K562 (cell line): ENCODE measurements at places on chromosomes 5 and 9. TPM values are rescaled to one million over a fixed set of nuclear protein-coding genes. Genes with fewer than 3 reads are reported as not detected.

TAF1L gene
- 0.01 and 0.05 TPM in 2 replicates for polyA plus RNA-seq

ANKDD1B gene
- 0.13 TPM in 1 of 2 replicates, not detected in the other for polyA plus RNA-seq

GRM6 gene
- polyA plus RNA-seq, result not detected in 2 replicates

GRCh38 chr5:133603711-133604110 lies 8.6 kb downstream of the FSTL4 start:
- no peak for DNase-seq

- DNase-seq, result peak; percentile 77
These were observed at the start of gene FGF18 for GRCh38 chr5:171418982-171419687. Gene FGF18, plus strand, starts transcription at chr5:171419647. Its CDS starts 553 bp downstream, at chr5:171420200.

DNA sequence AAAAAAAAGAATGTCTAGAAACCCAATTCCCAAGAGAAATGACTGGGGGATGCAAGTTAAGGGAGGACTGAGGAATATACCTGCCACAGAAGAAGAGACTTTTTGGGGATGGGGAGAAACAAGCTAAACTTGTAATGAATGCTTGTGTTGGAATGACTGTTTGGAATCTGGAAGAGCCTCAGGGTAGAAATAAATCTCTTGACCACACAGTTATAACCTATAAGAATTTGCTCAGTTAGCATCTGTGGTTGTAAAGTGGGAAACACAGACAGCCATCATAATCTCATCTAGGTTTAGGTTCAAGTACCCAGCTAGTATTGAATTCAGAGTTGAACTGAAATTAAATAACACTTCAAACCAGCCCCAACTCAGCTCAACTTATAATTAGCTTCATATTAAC lies 678.3 kb upstream of the CHD1 start:
- no peak for DNase-seq

- no peak for DNase-seq
These were observed 34.8 kb upstream of the IFNK start for GRCh38 chr9:27489087-27489876.

GRCh38 chr9:36950389-36950788 lies 83.7 kb downstream of the PAX5 start:
- no peak for DNase-seq
